ENCODE measurements at places on chromosomes 12 and 14.

GRCh38 chr14:71049435-71050133 lies 142.3 kb downstream of the PCNX1 start:
- no peak overlapping the region for H3K27ac ChIP-seq
- no peak overlapping the region for H3K4me3 ChIP-seq
- no peak for DNase-seq
- peaks cover 9% of the 10 kb centered on the region for H3K4me1 ChIP-seq

DNA sequence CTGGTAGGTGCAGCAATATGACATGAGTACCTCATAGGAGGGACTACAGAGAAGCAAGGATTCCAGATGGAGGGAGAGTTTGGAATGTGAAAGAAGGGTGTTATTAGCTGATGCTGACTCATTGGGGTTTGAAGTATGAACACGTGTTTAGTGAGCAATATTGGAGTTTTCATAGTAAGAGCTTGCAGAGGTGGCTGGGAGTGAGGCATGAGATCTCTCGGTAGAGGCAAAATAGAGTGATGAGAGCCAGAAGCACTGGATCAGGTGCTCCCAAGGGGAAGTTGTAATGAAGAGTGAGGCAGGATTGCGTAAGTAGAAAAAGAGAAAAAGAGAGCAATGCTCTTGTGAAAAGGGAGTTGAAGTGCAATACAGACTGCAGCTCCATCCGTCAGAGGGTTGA lies 42.1 kb downstream of the MGST1 start:
- H3K4me3 ChIP-seq: no peak overlapping the region
- H3K27ac ChIP-seq: no peak overlapping the region
- H3K36me3 ChIP-seq: no peaks in the 10 kb centered on the region
- no peak for DNase-seq
- H3K27me3 ChIP-seq: no peaks in the 10 kb centered on the region

- H3K4me3 ChIP-seq: no peak overlapping the region
- H3K27me3 ChIP-seq: no peaks in the 10 kb centered on the region
- DNase-seq: no peak
- H3K4me1 ChIP-seq: peaks cover 3% of the 10 kb centered on the region
- no peak overlapping the region for H3K27ac ChIP-seq
Measured at GRCh38 chr12:32181498-32182175, 75.0 kb downstream of the BICD1 start.

DNA sequence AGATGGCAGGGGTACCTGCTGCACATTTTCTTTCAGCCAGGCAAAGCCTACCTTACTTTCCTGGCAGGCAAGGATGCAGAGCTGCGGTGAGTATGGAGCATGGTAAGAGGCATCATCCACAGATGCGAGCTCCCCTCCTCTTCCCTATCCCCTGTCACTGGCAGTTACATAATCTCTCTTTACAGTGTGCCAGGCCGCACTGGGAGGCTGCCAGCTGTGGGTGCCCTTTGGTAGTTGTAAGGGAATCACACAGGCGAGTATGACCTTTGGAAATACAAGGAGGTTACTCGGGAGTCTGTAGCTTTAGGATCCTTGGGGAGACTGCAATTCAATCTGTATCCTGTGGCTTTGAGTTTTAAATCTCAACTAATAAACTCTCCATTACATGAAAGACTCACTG lies 132.5 kb downstream of the KTN1 start:
- no peak overlapping the region for H3K27ac ChIP-seq
- H3K27me3 ChIP-seq: no peaks in the 10 kb centered on the region
- no peaks in the 10 kb centered on the region for H3K36me3 ChIP-seq
- H3K4me1 ChIP-seq: no peaks in the 10 kb centered on the region

GRCh38 chr12:106831699-106832098 lies 57.2 kb downstream of the RIC8B start:
- H3K4me1 ChIP-seq: peaks cover 16% of the 10 kb centered on the region
- H3K4me3 ChIP-seq: no peak overlapping the region
- H3K36me3 ChIP-seq: peaks cover 7% of the 10 kb centered on the region
- DNase-seq: no peak

DNA sequence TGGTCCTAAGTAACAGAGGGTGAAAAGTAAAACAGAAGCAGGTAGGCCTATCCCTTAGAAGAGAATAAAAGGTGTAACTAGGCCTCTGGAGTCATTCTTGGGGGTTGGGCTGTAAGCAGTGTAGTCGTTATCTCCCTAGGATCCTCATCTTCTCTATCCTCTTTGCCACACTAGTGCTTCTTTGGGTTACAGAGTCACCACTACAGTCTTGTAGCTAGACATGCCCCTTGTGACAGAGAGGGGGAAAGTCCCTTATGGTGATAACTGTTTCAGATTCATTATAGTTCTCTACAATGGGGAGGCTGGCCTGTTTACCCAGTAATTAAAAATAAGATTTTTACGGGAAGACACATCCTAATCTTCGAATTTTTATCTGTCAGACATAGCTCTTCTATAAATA lies 16.4 kb upstream of the SRP54 start:
- no peaks in the 10 kb centered on the region for H3K27me3 ChIP-seq
- H3K4me1 ChIP-seq: peaks cover 4% of the 10 kb centered on the region
- no peak for DNase-seq
- H3K4me3 ChIP-seq: no peak overlapping the region
- H3K36me3 ChIP-seq: peaks cover 2% of the 10 kb centered on the region

DNA sequence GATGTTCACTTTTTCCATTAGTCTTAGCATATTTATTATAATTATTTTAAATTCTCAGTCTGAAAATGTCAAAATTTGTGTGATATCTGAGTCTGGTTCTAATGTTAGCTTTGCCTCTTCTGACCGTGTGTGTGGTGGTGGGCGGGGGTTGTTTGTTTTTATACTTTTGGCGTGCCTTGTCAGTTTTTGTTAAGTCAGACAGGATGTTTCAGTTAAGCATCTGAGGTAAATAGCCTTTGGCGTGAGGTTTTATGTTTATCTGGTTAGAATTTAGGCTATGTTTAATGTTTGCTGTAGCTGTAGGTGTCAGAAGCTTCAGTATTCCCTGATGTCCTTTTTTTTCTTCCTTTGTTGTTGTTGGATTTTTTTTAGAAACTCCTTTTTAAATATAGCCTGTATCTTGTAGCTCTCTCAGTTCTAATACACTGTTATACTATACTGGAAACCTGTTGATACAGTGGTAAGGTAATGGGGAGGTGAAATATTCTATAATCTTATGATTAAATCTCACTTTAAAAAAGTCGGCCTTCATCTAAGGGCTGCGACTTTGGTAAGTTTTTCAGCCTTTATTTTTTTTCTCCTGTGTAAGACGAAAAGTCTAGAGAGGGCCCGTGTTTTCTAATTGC lies 111.6 kb downstream of the SCAF11 start:
- peak overlapping the region; percentile 89 for H3K27ac ChIP-seq
- DNase-seq: no peak
- no peaks in the 10 kb centered on the region for H3K27me3 ChIP-seq
- peaks cover 17% of the 10 kb centered on the region for H3K36me3 ChIP-seq
- peaks cover 21% of the 10 kb centered on the region for H3K4me1 ChIP-seq

DNA sequence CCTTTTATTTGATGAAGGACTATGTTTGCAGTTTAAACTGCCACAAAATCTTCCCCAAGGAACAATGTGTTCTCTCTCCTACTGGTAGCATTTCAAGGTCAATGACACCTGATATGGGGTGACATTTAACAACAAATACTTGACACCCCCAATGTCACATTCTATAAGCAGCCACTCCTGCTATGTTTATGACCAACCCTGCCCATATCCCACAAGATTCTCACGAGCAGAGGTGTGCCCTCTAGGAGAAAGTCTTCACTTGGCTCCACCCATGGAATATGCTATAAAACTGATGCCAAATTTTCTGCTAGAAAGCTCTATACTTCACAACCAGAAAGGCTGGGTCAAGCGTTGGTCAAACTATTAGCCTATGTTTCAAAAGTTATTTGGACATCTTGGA lies 105.6 kb upstream of the ARID2 start:
- no peak overlapping the region for H3K27ac ChIP-seq
- H3K4me3 ChIP-seq: no peak overlapping the region
- H3K27me3 ChIP-seq: peaks cover 34% of the 10 kb centered on the region
- no peak for DNase-seq
- H3K36me3 ChIP-seq: no peaks in the 10 kb centered on the region

DNA sequence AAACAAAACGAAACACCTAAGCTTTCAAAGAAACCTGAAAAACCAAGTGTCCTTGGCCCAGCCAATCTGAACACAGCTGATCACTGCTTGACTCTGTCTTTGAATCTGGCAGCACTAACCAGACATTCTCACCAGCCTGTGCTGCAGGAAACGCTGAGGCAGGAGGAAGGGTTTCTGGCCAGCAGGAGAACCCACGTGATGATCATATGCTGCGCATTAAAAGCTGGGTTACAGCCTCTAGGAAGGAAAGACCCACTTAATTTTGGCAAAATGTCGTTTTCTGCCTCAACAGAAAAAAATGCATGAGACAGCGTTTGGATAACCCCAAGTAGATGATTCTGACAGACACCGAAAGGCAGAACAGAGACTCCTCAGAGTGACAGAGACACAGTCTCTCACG lies 9.8 kb downstream of the APPL2 start:
- DNase-seq: no peak
- peaks cover 33% of the 10 kb centered on the region for H3K4me1 ChIP-seq
- H3K27me3 ChIP-seq: no peaks in the 10 kb centered on the region
- no peak overlapping the region for H3K4me3 ChIP-seq
- H3K27ac ChIP-seq: no peak overlapping the region
- peaks cover 23% of the 10 kb centered on the region for H3K36me3 ChIP-seq

DNA sequence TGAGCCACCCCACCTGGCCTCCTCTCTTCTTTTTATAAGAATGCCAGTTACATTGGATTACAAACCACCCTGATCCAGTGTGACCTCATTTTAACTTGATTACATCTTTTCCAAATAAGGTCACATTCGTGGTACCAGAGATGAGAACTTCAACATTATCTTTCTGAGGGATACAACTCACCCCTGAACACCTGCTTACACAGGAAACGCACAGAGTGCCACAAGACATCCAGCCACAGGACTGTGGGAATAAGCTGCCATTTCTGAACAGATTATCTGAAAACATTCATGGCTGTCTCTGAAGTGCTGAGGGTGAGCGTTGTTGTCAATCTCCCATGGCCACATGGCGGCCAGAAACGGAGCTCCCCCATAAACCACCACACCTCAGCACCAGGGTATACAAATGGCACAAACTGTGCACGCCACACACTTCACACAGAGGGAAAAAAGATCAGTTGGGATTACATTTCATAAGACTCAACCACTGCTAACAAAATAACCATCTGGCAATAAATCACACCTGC lies 23.7 kb downstream of the FOXN3 start:
- peak overlapping the region; percentile 89 for H3K27ac ChIP-seq
- H3K27me3 ChIP-seq: no peaks in the 10 kb centered on the region
- no peaks in the 10 kb centered on the region for H3K36me3 ChIP-seq
- no peak overlapping the region for H3K4me3 ChIP-seq
- peaks cover 40% of the 10 kb centered on the region for H3K4me1 ChIP-seq

- DNase-seq: no peak
- peaks cover 23% of the 10 kb centered on the region for H3K27me3 ChIP-seq
- H3K36me3 ChIP-seq: peaks cover 12% of the 10 kb centered on the region
- H3K4me1 ChIP-seq: peaks cover 5% of the 10 kb centered on the region
Measured at GRCh38 chr12:104281636-104282035, 21.9 kb upstream of the EID3 start.

- H3K27ac ChIP-seq: no peak overlapping the region
- peak overlapping the region; percentile 34 for H3K4me3 ChIP-seq
- peaks cover 10% of the 10 kb centered on the region for H3K4me1 ChIP-seq
- peaks cover 62% of the 10 kb centered on the region for H3K27me3 ChIP-seq
Measured at GRCh38 chr12:71441836-71442566, 2.4 kb downstream of the LGR5 start.

- no peak for DNase-seq
- peaks cover 3% of the 10 kb centered on the region for H3K36me3 ChIP-seq
- H3K27ac ChIP-seq: no peak overlapping the region
- H3K4me1 ChIP-seq: peaks cover 3% of the 10 kb centered on the region
- peaks cover 28% of the 10 kb centered on the region for H3K27me3 ChIP-seq
Measured at GRCh38 chr14:66045572-66046021, 440.6 kb upstream of the CCDC196 start.

DNA sequence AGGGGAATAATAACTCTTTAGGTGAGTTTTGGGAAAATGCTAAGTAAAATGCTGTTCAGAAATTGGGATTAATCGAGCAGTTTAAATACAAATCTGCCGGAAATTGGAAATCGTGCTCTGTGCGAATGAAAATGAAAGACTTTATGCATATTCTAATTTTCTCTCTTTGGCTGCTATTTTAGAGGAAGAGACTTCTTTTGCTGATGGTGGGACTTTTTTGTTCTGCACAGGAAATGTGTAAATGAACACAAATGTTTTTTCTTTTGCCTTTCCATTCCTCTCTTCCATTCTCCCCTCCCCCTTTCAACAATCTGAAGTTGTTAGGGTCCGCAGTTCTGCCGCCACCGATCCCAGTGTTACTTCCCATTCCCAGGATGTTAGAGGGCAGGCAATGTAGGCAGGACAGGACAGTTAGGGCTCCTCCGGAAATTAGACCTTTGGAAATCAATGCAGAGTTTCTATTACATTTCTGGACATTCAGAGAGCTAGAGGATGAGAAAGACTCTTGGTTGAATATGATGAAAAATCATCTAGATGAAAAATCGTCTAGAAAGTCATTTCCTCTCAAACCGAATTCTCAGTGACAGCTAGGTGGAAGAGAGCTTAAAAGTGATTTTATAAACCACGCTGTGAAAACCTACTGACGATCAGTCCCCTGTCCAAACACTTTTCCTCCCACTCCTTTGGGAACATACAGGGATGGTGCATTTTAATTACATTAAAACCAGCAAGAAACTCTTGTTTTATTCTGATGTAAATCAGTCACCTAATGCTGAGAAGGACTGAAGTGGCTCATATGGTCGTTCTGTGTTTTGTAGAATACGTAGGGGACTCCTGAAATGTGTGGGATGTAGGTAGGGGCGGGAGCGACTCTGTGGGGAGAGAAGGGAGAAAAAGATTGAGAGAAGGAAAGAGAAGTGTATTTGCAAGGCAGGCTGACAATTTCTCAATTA lies 17.8 kb downstream of the FOXG1 start:
- no peak overlapping the region for H3K27ac ChIP-seq
- peaks cover 7% of the 10 kb centered on the region for H3K27me3 ChIP-seq
- no peaks in the 10 kb centered on the region for H3K36me3 ChIP-seq
- peaks cover 2% of the 10 kb centered on the region for H3K4me1 ChIP-seq

DNA sequence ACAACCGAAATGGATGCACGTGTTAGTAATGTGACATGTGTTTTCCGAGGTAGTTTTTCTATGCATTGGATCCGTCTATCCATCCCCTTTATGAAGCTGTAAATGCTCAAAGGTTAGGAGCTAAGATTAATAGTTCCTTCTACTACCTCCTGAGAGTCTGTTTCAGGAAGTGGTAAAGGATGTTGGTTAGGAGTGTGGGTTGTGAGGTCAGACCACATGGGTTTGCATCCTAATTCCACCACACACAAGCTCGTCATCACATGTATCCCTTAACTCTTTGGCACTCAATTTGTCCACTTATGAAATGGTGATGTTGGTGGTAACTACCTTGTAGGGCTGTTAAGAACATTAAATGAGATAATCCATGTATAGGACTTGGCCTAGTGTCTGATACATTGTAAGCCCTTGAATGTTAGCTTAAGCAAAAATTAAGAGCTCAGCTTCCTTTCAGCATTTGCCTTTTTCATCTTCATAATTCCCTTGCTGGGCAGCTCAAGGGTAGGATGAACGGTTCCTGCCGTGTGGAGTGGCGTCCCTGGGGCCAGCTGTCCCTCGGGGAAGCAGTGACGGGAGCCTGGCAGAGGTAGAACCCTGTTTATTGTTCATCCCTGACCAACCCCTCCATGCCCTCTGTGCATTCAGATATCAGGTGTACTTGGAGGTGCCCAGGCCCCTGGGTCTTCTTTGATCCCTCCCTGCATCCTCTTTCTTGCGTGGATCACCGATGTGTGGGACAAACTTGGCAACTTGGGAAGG lies 52.3 kb downstream of the TSPAN9 start:
- H3K4me3 ChIP-seq: peak overlapping the region; percentile 47
- peaks cover 19% of the 10 kb centered on the region for H3K4me1 ChIP-seq
- H3K27ac ChIP-seq: peak overlapping the region; percentile 14
- DNase-seq: no peak
- H3K36me3 ChIP-seq: no peaks in the 10 kb centered on the region
- peaks cover 67% of the 10 kb centered on the region for H3K27me3 ChIP-seq

Measured in T-helper 17 cell (primary cell).